Ovary (tissue), 10 donors: ENCODE measurements at places on chromosomes 13 and 19.
A peak's percentile ranks its signal among the peaks of the same experiment; 100 is the strongest.

GRCh38 chr19:3285647-3286176 lies 61.3 kb downstream of the CELF5 start:
- DNase-seq = no peak

GRCh38 chr19:1217366-1217765 lies 11.8 kb downstream of the STK11 start:
- no peak for DNase-seq

GRCh38 chr13:82827724-82828123 lies 1054.5 kb downstream of the SLITRK1 start:
- no peak for DNase-seq

DNA sequence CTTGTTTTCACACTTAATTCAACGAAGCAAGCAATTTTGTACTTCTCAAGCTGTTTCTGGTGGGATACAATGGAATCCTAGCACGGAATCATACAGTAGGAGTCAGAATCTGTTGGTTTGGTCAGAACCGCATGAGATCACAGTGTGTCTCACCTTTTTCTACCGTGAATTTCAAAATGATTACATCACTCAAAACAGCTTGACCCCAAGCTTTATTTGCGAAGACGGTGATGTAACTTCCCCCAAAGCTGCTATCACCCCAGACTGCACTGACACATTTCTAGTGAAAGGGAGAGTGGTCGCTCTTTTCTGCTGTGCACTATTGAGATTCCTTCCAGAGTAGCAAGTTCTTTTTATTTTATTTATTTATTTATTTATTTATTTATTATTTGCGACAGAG lies 9.6 kb downstream of the C19orf18 start:
- no peak for DNase-seq

DNA sequence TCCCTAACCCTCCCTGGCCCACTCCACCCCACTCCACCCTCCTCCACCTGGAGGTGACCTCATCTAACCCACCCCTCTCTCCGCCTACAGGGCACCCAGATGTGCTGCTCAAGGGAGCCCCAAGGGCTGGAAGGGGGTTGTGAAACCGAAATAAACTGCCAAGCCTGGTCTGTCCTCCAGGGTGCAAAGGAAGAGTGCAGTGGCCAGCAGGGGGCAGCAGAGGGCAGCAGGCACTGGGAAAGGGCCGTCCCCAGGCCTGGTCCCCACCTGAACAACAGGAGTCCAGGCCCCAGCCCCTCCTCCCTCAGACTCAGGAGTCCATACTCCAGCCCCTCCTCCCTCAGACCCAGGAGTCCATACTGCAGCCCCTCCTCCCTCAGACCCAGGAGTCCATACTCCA lies 8.4 kb upstream of the BCAM start:
- peak; percentile 83 for DNase-seq

DNA sequence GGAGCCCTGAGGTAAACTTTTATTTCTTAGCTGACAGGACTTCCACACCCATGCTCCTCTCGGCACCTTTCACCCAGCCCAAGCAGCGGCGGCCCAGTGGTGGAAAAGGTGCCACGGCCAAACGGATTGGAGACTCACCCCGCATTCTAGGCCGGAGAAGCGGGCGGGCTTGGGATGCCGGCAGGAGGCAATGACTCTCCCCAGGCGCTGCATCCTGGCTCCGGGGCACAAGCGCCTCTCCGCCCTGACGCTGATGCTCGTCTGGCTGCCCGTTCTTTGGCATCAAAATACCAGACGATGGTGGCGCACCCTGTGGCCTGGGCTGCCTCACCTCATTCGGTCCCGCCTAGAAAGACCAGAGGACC lies 6.7 kb upstream of the ZNF606 start:
- no peak for DNase-seq

DNA sequence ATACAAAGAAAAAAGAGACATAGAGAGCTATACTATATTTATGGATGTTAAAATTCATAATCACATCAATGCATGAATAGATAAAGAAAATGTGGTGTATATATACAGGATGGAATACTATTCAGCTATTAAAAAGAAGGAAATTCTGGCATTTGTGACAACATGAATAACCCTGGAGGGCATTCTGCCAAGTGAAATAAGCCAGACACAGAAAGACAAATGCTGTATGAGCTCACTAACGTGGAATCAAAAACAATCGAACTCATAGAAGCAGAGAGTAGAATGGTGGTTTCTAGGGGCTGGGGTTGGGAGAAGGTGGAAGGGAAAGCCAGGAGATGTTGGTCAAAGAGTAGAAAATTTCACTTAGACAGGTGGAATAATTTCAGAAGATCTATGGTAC lies 24.0 kb downstream of the UTP14C start:
- DNase-seq = no peak

DNA sequence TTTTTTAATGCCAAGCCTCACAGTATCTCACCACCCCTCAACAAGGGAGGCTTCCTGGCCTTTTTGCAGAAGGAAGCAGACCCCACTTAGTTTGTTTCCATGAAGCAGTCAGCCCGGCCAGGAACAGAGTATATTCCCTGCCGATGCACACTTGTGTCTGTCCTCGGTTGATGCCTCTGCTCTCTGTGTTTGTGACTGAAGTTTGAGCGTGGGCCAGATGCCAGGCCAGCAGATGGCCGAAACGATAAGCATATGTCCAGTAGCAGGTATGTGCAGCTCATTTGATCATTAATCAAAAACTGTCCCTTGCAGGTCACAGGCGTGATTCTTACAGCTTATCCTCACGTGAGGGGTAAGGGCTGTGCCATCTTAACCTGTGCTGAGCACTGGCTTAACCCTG lies 144.0 kb downstream of the IRS2 start:
- no peak for DNase-seq

GRCh38 chr19:48461651-48461981 lies 6.2 kb downstream of the KCNJ14 start:
- no peak for DNase-seq

DNA sequence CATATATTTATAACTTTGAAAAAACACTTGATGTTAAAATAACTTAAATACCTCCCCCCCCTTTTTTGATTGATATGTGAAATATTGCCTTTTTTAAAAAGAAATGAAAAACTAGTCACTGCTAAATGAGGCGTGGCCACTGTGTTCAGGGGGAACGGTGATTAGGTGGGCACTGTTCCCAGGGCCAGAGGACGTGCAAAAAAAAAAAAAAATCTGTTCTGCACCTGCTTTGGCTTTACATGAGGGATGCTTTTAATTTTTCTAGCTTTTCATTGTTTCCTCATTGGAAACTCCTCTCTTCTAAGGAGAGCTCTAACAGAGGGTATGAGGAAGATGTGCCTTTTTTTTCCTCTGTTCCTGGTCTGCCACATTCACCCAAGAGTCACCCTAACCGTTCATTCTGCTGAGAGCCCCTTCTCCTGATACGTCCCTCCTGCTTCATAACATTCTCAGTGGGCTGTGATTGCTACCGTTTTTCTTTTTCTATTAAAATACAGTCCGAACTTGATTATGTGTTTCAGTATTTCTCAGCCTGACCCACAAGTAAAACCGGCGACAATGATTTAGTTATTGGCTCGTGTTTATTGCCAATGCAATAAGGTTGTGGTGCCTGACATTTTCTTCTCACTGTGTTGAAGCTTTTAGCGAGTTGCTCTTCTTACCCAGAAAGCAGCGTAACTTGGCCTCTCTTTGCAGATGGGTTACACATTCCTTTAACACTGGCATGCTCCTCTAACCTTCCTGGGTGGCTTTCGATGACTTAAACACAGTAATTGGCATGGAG lies 64.8 kb upstream of the ZNF536 start:
- no peak for DNase-seq

DNA sequence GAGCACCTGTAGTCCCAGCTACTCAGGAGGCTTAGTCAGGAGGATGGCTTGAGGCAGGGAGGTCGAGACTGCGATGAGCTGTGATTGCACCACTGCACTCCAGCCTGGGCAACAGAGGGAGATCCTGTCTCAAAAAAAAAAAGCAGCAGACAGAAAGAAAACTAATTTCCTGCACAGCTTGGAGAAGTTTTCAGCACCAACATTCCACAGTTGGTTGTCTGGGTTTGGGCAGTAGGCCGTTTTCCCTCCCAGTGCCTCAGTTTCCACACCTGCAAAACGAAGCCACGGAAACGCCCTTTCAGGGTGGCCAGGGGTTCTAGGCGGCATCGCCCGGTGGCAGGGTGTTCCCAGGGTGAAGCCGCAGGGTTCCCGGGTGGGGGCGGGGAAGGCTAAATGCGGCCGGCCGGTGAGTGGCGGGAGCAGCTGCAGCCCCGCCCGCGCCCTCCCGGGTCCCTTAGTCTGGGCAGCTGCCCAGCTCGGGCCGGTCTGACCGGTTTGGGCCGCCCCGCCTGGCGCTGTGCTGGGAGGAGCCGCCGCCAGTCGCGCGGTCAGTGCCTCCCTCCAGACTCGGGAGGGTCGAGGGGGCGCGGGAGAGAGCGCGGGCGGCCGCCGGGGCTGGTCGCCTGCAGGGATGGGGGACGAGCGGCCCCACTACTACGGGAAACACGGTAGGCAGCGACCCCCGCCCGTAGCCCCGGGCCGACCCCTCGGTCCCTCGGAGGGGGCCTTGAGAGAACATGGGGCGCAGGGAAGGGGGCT lies at the start of gene SLC44A2:
SLC44A2 (plus strand) TSS at position 551 of the 759 bp plus-strand sequence; CDS start at position 632, 81 bp downstream.
- peak; percentile 88 for DNase-seq

DNA sequence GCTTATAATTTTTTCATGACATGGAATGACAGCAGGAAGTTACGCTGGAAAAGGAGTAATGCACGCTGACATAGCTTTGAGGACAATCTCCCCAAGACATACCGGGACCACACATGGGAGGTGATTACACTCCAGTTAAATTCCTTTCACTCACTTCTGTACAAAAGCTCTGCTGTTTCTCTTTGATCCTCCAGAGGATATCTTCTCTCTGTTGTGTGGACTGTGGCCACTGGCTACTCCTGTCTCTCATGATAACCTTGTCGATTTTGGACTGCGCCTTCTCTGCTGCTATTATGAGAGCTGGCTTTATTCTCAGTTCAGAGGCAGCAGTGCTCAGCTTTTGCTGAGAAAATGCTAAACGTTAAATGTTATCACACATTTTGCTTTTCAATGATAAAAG lies 464.6 kb downstream of the FGF9 start:
- DNase-seq = no peak

DNA sequence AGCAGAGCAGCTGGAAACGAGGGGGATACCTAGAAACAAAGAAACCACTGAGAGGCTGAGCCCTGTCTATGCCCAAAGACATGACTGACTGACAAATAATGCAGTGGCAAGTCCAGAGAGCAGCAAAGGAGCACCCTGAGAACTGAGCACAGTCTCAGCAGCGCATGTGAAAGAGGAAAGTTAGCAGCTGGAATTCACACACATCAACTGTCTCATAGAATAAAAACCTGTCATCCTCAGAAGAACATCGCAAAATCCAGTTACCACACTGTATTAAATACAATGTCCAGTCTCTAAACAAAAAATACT lies 24.1 kb upstream of the DLEU7 start:
- no peak for DNase-seq

DNA sequence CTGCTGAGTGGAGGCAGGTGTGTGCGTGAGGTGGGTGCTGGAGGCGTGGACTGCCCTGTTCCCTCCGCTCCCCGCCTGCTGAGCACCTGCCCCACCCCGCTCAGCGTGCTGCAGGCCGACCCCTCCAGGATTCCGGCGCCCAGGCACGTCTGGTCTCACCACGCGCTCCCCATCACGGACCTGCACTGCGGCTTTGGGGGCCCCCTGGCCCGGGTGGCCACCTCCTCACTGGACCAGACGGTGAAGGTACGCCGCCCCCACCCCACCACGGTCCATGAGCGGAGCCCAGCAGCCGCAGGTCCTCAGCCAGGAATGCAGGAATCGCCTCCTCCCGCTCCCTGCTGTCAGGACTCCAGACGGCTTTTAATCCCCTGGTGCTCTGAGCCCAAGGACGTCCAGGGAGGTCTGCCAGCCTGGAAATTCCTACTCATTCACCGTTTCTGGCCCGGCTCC lies 6.0 kb downstream of the WDR18 start:
- no peak for DNase-seq

GRCh38 chr19:49210108-49210900 lies 52.7 kb downstream of the TRPM4 start:
- DNase-seq = peak; percentile 61

- DNase-seq = no peak
These were observed 10.0 kb downstream of the ADGRE5 start for GRCh38 chr19:14391156-14391821.

GRCh38 chr13:35378939-35379338 lies 97.5 kb downstream of the MAB21L1 start:
- DNase-seq = no peak

DNA sequence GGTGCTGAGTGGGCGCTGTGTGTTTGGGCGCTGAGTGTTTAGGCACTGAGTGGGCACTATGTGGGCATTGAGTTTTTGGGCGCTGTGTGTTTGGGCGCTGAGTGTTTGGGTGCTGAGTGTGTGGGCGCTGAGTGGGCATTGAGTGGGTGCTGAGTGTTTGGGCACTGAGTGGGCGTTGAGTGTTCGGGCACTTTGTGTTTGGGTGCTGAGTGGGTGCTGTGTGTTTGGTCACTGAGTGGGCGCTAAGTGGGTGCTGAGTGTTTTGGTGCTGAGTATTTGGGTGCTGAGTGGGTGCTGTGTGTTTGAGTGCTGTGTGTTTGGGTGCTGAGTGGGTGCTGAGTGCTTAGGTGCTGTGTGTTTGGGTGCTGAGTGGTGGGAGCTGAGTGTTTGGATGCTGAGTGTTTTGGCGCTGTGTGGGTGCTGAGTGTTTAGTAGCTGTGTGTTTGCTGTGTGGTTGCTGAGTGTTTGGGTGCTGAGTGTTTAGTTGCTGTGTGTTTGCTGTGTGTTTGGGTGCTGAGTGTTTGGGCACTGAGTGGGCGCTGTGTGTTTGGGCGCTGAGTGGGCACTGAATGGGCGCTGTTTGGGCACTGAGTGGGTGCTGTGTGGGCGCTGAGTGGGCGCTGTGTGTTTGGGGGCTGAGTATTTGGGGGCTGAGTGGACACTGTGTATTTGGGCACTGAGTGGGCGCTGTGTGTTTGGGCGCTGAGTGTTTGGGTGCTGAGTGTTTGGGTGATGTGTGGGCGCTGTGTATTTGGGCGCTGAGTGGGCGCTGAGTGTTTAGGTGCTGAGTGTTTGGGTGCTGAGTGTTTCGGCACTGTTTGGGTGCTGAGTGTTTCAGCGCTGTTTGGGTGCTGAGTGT lies 47.2 kb upstream of the F7 start:
- no peak for DNase-seq

- DNase-seq = no peak
These were observed 50.8 kb downstream of the RFX2 start for GRCh38 chr19:6059396-6059947.

DNA sequence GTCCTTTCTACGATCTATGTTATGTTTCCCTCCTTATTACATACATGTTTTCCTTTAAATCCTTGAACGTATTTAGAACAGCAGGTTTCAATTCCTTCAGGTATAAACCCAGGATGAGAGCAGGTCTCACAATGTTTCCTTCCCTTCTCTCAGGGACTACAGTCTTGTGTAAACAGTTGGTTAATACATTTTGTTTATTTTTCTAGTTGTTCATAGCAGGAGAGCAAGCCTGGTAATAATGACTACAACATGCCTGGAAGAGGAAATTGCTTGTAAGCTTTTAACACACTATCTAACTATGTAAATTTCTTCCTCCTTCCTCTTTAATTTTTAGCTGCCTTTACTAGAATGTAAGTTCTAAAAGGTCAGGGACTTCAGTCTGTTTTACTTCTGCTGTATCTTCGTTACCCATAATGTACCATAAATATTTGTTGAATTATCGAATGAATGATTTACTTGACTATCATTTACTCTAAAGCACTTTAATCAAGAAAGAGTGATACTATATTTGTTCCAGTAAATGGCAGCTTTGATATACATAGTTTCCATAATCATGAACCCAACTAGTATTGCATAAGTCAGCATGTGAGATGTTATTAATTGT lies 28.9 kb upstream of the TNFRSF19 start:
- DNase-seq = no peak

- no peak for DNase-seq
These were observed 61.0 kb downstream of the STK24 start for GRCh38 chr13:98515818-98516465.

- peak; percentile 55 for DNase-seq
These were observed 5.8 kb downstream of the KLF2 start for GRCh38 chr19:16330368-16330801.
